ENCODE measurements at places on chromosomes 6 and 20.

DNA sequence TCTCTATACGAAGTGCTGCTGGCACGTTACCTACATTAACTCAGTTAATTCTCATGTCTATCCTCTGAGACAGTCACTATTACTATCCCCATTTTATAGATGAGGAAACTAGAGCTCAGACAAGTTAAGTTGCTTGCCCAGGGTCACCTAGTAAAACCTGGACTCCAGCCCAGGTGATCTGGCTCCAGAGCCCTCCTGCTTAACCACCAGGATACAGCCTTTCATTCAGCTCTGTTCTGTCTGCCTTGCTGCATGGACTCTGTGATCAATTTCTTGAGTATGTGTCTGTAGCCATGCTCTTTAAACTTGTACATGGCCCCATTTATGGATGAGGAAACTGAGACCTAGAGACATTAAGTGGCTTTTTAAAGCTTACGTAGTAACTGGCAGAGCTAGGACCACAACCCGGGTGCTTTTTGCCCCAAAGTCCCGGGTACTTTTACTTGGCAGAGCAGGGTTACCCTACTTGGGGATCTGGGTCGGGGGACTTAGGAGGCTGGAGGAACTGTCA lies 4.7 kb downstream of the CDKN1A start:
- DNase-seq, result no peak

GRCh38 chr6:16712931-16713484 lies 48.3 kb downstream of the ATXN1 start:
- DNase-seq, result no peak

- no peak for DNase-seq
These were observed 30.7 kb upstream of the MYLIP start for GRCh38 chr6:16098211-16098610.

DNA sequence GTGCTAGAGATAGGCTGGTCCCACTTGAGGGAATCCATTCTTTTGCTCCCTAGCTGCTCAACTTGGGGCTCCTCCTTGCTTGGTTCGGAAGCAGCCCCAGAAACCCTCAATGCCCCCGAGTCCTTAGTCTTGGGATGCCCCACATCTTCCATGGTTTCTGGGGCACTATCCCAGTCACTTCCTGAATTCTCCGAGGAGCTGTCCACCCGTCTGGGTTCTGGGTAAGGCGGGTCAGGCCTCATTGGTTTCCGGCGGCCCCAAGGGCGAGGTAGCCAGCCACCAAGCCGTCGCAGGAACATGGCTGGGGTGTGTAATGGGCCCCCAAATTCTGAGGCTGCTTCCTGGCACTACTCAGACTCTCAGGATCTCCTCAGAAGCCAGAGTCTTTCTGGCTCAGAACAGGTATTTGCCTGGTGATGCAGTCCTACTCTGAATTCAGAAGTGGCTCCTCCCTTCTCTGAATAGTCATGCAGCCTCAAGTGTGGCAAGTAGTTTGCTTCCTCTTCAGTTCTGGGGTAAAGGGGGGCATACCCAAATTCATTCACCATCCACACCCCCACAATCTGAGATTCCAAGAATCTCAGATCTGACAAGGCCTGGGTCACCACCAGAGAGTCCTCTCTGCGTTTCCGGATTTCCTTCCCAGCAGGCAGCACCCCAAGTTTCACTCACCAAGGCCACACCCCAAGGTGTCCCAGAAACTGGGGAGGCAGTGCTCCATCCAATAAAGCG lies 763 bp downstream of the C6orf47 start:
- no peak for DNase-seq

- no peak for DNase-seq
These were observed 42.2 kb upstream of the UST start for GRCh38 chr6:148704400-148705246.

- DNase-seq, result no peak
These were observed 9.1 kb upstream of the BTNL2 start for GRCh38 chr6:32416036-32416435.

GRCh38 chr6:32973144-32974015 lies 5.0 kb downstream of the BRD2 start:
- no peak for DNase-seq

DNA sequence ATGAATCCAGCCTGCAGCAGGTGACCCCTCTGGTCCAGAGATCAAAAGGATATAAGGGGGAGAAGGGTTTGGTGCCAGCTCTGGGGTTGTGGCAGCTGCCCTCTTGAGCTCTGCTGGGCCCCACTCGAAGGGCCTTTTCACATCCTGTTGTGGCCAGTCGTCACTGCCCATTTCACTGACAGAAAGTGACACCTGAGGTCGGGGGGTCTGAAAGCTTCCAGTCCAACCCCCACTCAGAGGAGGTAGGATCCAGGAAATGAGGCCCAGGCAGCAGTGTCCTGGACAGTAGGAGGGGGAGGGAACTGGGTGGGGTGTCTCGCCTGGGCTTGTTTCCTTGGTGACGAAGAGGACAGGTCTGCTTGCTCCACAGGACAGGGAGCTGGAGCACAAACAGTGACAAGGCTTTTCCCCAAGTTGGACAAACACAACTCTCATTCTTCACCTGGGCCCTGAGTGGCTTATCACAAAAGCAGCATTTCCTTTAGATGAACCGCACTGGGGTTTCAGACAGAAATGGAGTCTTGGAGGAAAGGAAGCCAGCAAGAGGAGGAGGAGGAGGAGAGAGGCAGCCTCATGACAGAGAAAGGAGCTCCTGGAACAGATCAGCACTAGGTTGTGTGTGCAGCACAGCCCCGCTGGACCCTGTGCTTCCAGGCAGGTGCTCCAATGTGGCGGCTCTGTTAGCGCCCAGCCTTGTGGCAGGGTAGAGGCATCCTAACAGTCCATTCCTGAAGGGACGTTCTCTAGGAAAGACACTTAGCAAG lies 11.0 kb downstream of the FRS3 start:
- DNase-seq, result peak; percentile 20

DNA sequence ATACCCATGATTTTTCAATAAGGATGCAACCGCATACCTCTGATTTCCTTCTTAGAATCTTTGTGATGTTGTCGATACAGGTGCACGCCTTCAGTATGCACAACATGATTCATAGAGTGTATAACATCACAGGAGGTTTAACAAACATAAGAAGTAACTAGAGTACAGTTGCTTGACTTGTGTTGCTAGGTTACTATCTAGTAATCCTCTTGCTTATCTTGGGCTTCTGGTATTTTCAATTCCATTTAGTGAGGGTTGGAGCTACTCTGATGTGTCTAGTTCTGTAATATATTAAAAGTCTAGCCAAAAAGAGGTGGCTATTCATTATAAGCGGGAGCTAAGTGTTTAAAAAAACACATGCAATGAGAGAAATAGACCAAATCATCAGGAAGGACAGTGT lies 85.5 kb upstream of the TENT5A start:
- DNase-seq, result no peak

DNA sequence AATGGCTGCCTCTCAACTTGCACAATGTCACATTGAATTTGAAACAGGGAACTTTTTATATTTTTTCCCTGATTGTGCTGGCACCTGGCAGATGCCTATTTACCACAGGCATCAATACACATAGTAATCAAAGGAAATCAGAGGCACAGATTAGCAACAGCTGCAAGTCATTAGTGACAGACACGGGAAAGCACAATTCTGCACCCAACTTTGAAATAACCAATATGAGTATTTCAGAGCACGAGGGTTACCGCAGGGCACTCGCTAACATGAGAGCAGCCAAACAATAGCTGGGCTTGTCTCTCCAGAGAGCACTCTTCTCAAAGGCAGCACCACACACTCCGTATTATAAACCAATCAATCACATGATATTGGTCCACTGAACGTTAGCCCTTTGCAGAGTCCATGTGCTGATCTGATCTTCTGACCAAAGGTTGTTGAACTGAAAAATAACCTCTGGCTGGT lies 149.5 kb downstream of the RNF144B start:
- peak; percentile 9 for DNase-seq

GRCh38 chr6:4615891-4616290 lies 160.3 kb upstream of the CDYL start:
- DNase-seq, result no peak

- DNase-seq, result no peak
These were observed 109.9 kb downstream of the GFRAL start for GRCh38 chr6:55437141-55437540.

DNA sequence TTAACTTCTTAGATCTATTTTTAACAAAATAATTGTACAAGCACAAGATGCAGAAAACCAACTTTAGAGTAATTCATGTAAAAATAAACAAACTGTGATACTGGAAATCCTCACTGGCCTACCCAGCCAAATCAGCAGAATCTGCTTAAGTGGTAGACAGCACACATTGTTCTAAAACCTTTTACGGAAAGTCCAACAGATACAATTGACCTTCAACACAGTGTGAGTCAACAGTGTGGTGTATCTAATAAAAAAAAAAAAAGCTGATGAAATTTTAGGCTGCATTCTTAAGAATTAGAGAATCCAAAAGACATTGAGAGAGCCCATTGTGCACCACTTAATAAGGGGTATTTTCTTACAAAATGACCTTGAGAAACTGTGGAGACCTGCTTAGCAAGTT lies 174.5 kb downstream of the COL21A1 start:
- no peak for DNase-seq

GRCh38 chr20:62668441-62669027 lies 26.2 kb downstream of the SLCO4A1 start:
- peak; percentile 91 for DNase-seq

Data from SJCRH30 (cell line).